ENCODE measurements at places on chromosomes 2 and 18. TPM values are rescaled to one million over a fixed set of nuclear protein-coding genes. Genes with fewer than 3 reads are reported as not detected.

MC5R gene
- not detected for total RNA-seq

SCG2 gene
- 0.13 TPM for total RNA-seq

EML6 gene
- 0.53 TPM for total RNA-seq

PLA2R1 gene
- total RNA-seq, result 4.5 TPM

REG3G gene
- total RNA-seq, result not detected

WNT10A gene
- 2.4 TPM for total RNA-seq

CCNYL1 gene
- 8.3 TPM for total RNA-seq

LYG2 gene
- total RNA-seq, result not detected

AQP12A gene
- total RNA-seq, result not detected

SLC16A14 gene
- total RNA-seq, result 2.4 TPM

COL3A1 gene
- 43.4 TPM for total RNA-seq

KCNJ13 gene
- not detected for total RNA-seq

RNF125 gene
- 0.90 TPM for total RNA-seq

GALNT3 gene
- total RNA-seq, result 56.7 TPM

RAB17 gene
- 2.4 TPM for total RNA-seq

PSD4 gene
- total RNA-seq, result 25.0 TPM

CYS1 gene
- 0.26 TPM for total RNA-seq

GNLY gene
- total RNA-seq, result not detected

NPHP1 gene
- total RNA-seq, result 2.4 TPM

PIEZO2 gene
- total RNA-seq, result under 0.01 TPM

PLEKHA3 gene
- total RNA-seq, result 4.7 TPM

LRATD1 gene
- total RNA-seq, result 23.2 TPM

BUB1 gene
- 1.3 TPM for total RNA-seq

SCN2A gene
- total RNA-seq, result under 0.01 TPM

PAIP2B gene
- total RNA-seq, result 5.2 TPM

PECR gene
- 21.3 TPM for total RNA-seq

DSG4 gene
- total RNA-seq, result under 0.01 TPM

ANTXR1 gene
- 1.5 TPM for total RNA-seq

INSIG2 gene
- total RNA-seq, result 10.5 TPM

CCDC148 gene
- total RNA-seq, result 0.26 TPM

CREG2 gene
- total RNA-seq, result 0.26 TPM

CFAP65 gene
- total RNA-seq, result not detected

ERICH2 gene
- total RNA-seq, result 4.7 TPM

RUFY4 gene
- total RNA-seq, result not detected

MYCN gene
- total RNA-seq, result not detected

NEUROD1 gene
- total RNA-seq, result not detected

LMAN1 gene
- total RNA-seq, result 157 TPM

VSNL1 gene
- 0.64 TPM for total RNA-seq

GAD1 gene
- 1.3 TPM for total RNA-seq

CFC1 gene
- total RNA-seq, result not detected

ST6GAL2 gene
- not detected for total RNA-seq

DNAH7 gene
- under 0.01 TPM for total RNA-seq

TRIM43 gene
- under 0.01 TPM for total RNA-seq

RAB1A gene
- 114 TPM for total RNA-seq

CRACDL gene
- 1.4 TPM for total RNA-seq

PFN4 gene
- under 0.01 TPM for total RNA-seq

DUSP2 gene
- 5.3 TPM for total RNA-seq
